ENCODE measurements at places on chromosomes 6 and 20. TPM values are rescaled to one million over a fixed set of nuclear protein-coding genes. Genes with fewer than 3 reads are reported as not detected.

DNA sequence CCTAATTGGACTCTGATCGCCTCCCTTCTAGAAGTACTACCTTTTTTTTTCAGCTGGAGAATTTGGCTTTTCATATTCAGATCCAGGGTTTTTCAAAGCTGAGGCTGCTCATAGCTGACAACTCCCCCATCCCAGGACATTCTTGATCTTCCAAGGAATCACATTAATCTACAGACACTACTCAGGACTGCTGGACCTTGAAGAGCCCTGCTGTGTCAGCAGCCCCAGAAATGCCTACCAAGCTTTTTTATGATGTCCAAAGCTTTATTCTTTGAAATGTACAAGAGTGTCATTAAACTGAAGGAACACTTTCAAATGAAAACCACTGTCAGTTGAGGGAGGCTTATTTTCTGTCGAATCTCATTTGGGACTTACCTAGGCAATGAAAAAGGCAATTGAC, 704.1 kb downstream of the PTPRT start:
- H3K4me3 ChIP-seq: no peak overlapping the region
- no peaks in the 10 kb centered on the region for H3K36me3 ChIP-seq
- H3K4me1 ChIP-seq: no peaks in the 10 kb centered on the region

GRCh38 chr6:116512111-116512559, 696 bp downstream of the CALHM5 start:
- H3K36me3 ChIP-seq: no peaks in the 10 kb centered on the region
- H3K4me1 ChIP-seq: no peaks in the 10 kb centered on the region
- no peaks in the 10 kb centered on the region for H3K27me3 ChIP-seq
- H3K27ac ChIP-seq: no peak overlapping the region
- ATAC-seq: no peak
- no peak overlapping the region for H3K4me3 ChIP-seq

- no peaks in the 10 kb centered on the region for H3K27me3 ChIP-seq
- no peak overlapping the region for H3K27ac ChIP-seq
- H3K4me3 ChIP-seq: no peak overlapping the region
- peaks cover 77% of the 10 kb centered on the region for H3K36me3 ChIP-seq
- ATAC-seq: no peak
- no peaks in the 10 kb centered on the region for H3K4me1 ChIP-seq
Measured at GRCh38 chr6:145929037-145929633, 35.0 kb downstream of the SHPRH start.

DNA sequence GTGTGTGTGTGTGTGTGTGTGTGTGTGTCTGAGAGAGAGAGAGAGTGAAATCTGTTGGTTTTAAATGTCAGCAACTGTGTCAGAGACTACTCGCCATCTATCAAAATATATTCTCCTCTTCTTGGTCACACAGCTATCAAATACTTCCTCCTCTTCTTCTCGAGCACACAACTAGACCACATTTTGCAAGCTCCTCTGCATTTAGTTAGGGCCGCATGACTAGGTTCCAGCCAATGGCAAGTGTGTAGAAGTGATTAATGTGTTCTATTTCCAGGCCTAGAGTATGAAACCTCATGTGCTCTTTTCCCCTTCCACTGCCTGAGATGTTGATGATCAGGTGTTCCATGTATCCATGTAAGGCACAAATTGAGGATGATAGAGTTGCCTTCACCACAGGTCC, 278.5 kb upstream of the MARCKS start:
- no peak overlapping the region for H3K4me3 ChIP-seq
- H3K27me3 ChIP-seq: peaks cover 9% of the 10 kb centered on the region
- no peak for ATAC-seq
- no peaks in the 10 kb centered on the region for H3K36me3 ChIP-seq
- H3K4me1 ChIP-seq: no peaks in the 10 kb centered on the region

DNA sequence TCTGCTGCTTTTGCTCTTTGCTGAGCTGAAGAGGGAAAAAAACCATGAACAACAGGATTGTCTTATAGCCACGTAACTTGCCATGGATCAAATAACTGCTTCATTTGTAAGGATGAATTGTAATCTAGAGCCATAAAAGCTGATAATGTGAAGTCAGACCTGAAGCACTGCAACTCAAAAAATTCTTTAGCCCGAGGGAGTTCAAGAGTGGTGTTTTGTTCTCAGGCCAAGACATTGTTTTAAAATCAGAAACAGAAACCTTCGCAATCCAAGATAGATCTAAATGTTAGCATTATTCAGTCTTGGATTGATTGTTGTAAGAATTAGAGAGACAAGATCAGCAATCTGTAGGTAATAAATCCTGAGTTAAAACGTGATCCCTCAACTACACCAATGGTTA, at the start of gene TRAPPC3L:
Gene TRAPPC3L (minus strand): TSS at position 34 of the 400 bp plus-strand sequence. CDS start 170 bp downstream, outside the sequence.
- H3K27ac ChIP-seq: no peak within 1 kb of the TSS
- H3K36me3 ChIP-seq: no peaks in the 10 kb centered on the region
- peaks cover 17% of the 10 kb centered on the region for H3K27me3 ChIP-seq
- H3K4me3 ChIP-seq: no peak within 1 kb of the TSS
- ATAC-seq: no peak

GRCh38 chr6:87572883-87573282, 16.9 kb downstream of the RARS2 start:
- peak overlapping the region; percentile 64 for H3K27ac ChIP-seq
- H3K4me1 ChIP-seq: peaks cover 35% of the 10 kb centered on the region
- ATAC-seq: peak; percentile 56
- H3K27me3 ChIP-seq: no peaks in the 10 kb centered on the region
- peaks cover 81% of the 10 kb centered on the region for H3K36me3 ChIP-seq

GRCh38 chr6:25490018-25490801, 161.8 kb upstream of the SCGN start:
- no peak overlapping the region for H3K4me3 ChIP-seq
- no peak overlapping the region for H3K27ac ChIP-seq
- no peaks in the 10 kb centered on the region for H3K4me1 ChIP-seq
- ATAC-seq: peak; percentile 78
- H3K27me3 ChIP-seq: no peaks in the 10 kb centered on the region

DNA sequence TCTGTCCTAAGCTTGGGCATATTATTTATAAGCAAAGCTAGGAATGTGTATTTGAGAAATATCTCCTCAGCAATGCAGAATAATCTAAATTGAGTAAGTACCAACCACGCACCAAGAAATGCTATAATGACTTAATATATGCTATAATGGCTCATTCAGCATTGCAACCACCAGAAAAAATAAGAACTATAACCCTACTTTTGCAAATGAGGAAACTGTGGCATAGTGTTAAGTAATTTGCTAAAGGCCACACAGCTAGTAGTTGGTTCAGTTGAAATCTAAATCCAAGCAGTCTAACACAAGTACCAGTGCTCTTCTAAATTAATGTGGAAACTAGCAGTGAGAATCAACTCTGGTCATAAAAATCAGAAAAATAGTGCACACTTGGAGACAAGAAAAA, 35.7 kb downstream of the HBS1L start:
- H3K27ac ChIP-seq: no peak overlapping the region
- no peaks in the 10 kb centered on the region for H3K27me3 ChIP-seq
- peaks cover 23% of the 10 kb centered on the region for H3K4me1 ChIP-seq
- H3K36me3 ChIP-seq: peaks cover 22% of the 10 kb centered on the region
- H3K4me3 ChIP-seq: no peak overlapping the region

GRCh38 chr6:104349191-104349590, 510.5 kb downstream of the HACE1 start:
- no peaks in the 10 kb centered on the region for H3K4me1 ChIP-seq
- no peak for ATAC-seq
- no peak overlapping the region for H3K4me3 ChIP-seq
- H3K27me3 ChIP-seq: no peaks in the 10 kb centered on the region
- H3K36me3 ChIP-seq: no peaks in the 10 kb centered on the region

- peak overlapping the region; percentile 81 for H3K4me3 ChIP-seq
- no peak for ATAC-seq
- H3K27ac ChIP-seq: peak overlapping the region; percentile 46
- H3K36me3 ChIP-seq: peaks cover 8% of the 10 kb centered on the region
- peaks cover 33% of the 10 kb centered on the region for H3K4me1 ChIP-seq
- no peaks in the 10 kb centered on the region for H3K27me3 ChIP-seq
Measured at GRCh38 chr6:137926207-137926731, 59.2 kb downstream of the TNFAIP3 start.

- no peak overlapping the region for H3K4me3 ChIP-seq
- no peak overlapping the region for H3K27ac ChIP-seq
- no peaks in the 10 kb centered on the region for H3K4me1 ChIP-seq
- no peak for ATAC-seq
Measured at GRCh38 chr6:33599413-33599938, 19.4 kb upstream of the BAK1 start.

DNA sequence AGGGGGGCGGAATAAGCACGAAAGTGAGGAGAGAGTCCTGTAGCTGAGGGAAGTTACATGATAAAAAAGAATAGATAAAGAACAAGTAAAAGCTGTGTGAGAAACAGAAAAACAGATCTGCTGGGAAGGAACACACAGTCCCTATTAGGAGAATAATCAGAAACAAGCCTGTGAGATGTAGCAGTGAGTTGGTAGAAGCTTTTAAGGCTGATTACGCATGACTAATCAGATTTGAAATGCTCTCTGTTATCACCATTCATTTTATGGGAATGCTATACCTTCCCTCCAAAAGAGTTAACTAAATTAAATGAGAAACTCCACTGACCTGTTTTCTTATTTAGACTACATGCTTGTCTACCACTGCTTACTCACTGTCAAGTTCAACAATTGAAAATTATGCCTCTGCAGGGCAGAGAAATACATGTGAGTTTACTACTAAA, 15.8 kb downstream of the REPS1 start:
- H3K27me3 ChIP-seq: no peaks in the 10 kb centered on the region
- no peak overlapping the region for H3K27ac ChIP-seq
- no peak for ATAC-seq
- H3K4me3 ChIP-seq: no peak overlapping the region
- H3K36me3 ChIP-seq: no peaks in the 10 kb centered on the region
- peaks cover 55% of the 10 kb centered on the region for H3K4me1 ChIP-seq

DNA sequence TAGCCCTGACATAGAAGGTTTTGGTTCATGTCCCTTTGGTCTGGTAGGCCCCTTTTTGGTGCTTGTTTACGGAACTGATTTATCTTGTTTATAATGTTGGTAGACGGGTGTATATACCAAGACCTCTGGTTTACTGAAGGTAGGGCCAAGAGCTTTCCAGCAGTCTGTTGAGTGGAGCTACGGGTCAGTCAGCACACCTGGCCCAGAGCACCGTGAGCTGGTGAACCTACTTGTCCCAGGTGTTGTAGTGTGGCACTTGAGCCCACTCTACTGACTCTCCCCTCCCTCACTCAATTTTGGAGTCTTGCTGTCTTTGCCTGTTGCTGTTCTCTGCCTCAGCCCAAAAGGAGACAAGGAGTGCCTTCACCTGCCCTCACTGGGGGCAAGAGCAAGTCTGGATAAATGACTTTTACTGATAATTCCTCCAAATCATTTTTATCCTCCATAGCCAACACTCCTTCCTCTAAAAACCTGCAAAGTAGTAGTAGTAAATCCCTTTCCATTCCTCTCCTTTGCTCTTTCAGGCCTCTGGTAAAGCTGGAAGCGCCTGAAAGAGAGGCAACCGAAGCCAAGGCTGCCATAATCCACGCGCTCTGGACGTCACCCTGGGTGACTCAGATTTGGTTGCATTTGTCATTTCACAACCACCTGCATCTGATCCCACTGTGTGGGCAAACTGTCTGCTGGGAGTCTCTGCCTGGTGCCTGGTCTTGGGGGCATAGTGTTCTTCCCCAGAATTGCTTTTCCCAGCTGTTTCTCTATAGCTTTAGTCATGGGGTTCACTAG, 22.2 kb downstream of the RREB1 start:
- peaks cover 8% of the 10 kb centered on the region for H3K36me3 ChIP-seq
- H3K27ac ChIP-seq: peak overlapping the region; percentile 72
- H3K4me1 ChIP-seq: peaks cover 48% of the 10 kb centered on the region
- peak overlapping the region; percentile 54 for H3K4me3 ChIP-seq
- peak; percentile 98 for ATAC-seq
- no peaks in the 10 kb centered on the region for H3K27me3 ChIP-seq

GRCh38 chr6:143614235-143614634, 63.5 kb upstream of the PHACTR2 start:
- H3K27me3 ChIP-seq: no peaks in the 10 kb centered on the region
- H3K4me1 ChIP-seq: peaks cover 36% of the 10 kb centered on the region
- H3K4me3 ChIP-seq: no peak overlapping the region
- no peaks in the 10 kb centered on the region for H3K36me3 ChIP-seq

DNA sequence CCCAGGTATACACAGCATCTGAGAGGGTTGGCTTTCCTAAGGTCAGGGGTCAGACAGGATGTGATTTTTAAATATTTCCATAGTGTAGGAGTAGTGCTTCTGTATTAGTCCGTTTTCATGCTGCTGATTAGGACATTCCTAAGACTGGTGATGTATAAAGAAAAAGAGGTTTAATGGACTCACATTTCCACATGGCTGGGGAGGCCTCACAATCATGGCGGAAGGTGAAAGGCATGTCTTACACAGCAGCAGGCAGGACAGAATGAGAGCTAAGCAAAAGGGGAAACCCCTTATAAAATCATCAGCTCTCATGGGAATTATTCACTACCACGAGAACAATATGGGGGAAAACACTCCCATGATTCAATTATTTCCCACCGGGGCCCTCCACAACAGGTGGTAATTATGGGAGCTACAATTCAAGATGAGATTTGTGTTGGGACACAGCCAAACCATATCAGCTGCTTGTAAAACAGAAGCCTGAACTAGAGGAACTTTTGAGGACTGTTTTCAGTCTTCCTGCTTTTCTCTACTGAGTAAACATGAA, 91.0 kb upstream of the MEI4 start:
- H3K4me1 ChIP-seq: no peaks in the 10 kb centered on the region
- H3K36me3 ChIP-seq: no peaks in the 10 kb centered on the region
- no peaks in the 10 kb centered on the region for H3K27me3 ChIP-seq
- H3K4me3 ChIP-seq: no peak overlapping the region
- no peak for ATAC-seq

GRCh38 chr6:147549531-147549930, 41.0 kb downstream of the SAMD5 start:
- H3K36me3 ChIP-seq: no peaks in the 10 kb centered on the region
- no peak overlapping the region for H3K27ac ChIP-seq
- H3K27me3 ChIP-seq: peaks cover 6% of the 10 kb centered on the region
- H3K4me1 ChIP-seq: no peaks in the 10 kb centered on the region
- ATAC-seq: no peak
- no peak overlapping the region for H3K4me3 ChIP-seq

Gene SAMD10
- 21.4 TPM for total RNA-seq

Gene CRISP2
- not detected for total RNA-seq

Gene LAMA5
- 0.29 TPM for total RNA-seq

Gene C20orf204
- 12.8 TPM for total RNA-seq

Gene HLA-E
- total RNA-seq: 675 TPM

Gene TRERF1
- 32.4 TPM for total RNA-seq

Gene MYLIP
- 5.4 TPM for total RNA-seq

Gene HLA-DOA
- total RNA-seq: 0.56 TPM

Gene MLN
- total RNA-seq: not detected

Gene ETV7
- 16.9 TPM for total RNA-seq

Gene SLC22A3
- total RNA-seq: 0.11 TPM

Gene LHFPL5
- total RNA-seq: 0.21 TPM

Measured in activated T-helper 17 cell treated with anti-CD3 and anti-CD28 coated beads, Interleukin-2, amount 50 U/mL, for 72 hours (primary cell).